ENCODE measurements at places on chromosomes 5 and 9.

DNA sequence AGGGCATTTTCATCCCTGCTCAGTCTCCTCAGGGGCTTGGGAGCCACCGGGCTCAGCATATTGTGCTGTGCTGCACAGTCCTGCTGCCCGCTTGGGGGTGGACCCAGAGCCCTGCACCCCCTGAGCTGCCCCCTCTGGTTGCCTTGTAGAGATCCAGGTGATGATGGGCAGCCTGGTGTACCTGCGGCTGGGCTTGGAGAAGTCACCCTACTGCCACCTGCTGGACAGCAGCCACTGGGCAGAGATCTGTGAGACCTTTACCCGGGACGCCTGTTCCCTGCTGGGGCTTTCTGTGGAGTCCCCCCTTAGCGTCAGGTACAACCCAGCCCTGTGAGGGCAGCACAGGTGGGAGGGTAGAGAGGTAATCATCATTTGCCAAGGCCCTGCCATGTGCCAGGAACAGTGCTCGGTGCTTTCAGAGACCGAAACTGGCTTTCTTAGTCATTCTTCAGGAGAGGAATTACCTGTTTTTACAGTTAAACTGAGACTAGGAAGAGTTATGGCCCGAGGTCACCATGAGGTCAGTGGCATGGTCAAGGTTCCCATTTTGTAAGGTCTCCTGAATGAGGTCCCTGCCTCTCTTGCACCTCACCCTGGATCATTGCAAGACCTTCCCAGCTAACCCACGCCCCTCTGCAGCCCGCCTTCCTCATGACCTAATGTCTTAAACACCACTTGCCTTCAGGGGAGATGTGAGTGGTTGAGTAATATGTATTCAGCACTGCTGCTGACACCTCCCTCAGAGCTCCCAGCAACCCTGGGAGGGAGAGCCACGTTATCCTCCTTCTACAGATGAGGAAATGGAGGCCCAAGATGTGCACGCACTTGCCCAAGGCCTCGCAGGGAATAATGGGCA is 7.5 kb downstream of the NHP2 start:
- DNase-seq, result peak; percentile 53

GRCh38 chr5:1669276-1670155 is 130.1 kb downstream of the MRPL36 start:
- no peak for DNase-seq

DNA sequence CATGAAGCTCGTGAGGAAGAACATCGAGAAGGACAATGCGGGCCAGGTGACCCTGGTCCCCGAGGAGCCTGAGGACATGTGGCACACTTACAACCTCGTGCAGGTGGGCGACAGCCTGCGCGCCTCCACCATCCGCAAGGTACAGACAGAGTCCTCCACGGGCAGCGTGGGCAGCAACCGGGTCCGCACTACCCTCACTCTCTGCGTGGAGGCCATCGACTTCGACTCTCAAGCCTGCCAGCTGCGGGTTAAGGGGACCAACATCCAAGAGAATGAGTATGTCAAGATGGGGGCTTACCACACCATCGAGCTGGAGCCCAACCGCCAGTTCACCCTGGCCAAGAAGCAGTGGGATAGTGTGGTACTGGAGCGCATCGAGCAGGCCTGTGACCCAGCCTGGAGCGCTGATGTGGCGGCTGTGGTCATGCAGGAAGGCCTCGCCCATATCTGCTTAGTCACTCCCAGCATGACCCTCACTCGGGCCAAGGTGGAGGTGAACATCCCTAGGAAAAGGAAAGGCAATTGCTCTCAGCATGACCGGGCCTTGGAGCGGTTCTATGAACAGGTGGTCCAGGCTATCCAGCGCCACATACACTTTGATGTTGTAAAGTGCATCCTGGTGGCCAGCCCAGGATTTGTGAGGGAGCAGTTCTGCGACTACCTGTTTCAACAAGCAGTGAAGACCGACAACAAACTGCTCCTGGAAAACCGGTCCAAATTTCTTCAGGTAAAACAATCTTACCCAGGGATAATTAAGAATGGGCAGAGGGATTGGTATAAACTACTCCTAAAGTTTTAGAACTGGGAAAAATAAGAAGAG is 12.9 kb downstream of the ITGA1 start:
- peak; percentile 87 for DNase-seq

- DNase-seq, result no peak
Measured at GRCh38 chr5:75199946-75200345, 36.7 kb downstream of the ANKRD31 start.

DNA sequence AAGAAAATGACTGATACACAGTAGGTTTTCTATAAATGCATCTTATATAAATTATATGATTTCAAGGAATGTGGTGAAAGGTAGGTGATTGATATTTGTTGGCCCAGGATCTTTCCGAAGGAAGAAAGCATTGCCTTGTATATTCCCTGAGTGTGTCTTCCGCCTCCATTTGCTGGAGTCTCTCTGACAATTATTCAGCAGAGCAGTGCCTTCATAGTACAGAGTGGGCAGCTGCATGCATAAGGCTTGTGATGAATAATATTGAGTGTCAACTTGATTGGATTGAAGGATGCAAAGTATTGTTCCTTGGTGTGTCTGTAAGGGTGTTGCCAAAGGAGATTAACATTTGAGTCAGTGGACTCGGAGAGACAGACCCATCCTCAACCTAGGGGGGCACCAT is 58.5 kb downstream of the CETN3 start:
- no peak for DNase-seq

GRCh38 chr9:99143655-99144054 is 38.7 kb downstream of the TGFBR1 start:
- no peak for DNase-seq

- DNase-seq, result no peak
Measured at GRCh38 chr9:134966270-134966669, 48.6 kb upstream of the FCN1 start.

DNA sequence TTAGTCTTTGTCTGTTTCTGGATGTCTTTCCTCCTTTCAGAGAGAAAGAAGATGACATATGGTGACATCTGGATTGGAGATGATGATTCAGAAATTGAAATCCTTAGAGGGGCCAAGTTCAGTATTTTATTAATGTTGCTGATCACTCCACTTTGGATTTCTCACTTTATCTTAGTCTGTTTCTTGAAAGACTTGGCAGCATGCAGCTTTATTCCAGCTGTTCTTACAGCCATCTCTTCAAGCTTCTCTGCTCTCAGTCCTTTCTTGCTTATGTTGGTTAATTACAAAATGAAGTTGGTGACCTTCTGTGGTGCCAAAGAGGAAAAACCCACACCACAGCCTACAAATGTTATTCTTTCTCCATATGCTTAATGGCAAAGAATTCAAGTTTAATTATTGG is 62.1 kb downstream of the SNCAIP start:
- no peak for DNase-seq

GRCh38 chr9:135887021-135887507 is 20.3 kb downstream of the CAMSAP1 start:
- peak; percentile 51 for DNase-seq

DNA sequence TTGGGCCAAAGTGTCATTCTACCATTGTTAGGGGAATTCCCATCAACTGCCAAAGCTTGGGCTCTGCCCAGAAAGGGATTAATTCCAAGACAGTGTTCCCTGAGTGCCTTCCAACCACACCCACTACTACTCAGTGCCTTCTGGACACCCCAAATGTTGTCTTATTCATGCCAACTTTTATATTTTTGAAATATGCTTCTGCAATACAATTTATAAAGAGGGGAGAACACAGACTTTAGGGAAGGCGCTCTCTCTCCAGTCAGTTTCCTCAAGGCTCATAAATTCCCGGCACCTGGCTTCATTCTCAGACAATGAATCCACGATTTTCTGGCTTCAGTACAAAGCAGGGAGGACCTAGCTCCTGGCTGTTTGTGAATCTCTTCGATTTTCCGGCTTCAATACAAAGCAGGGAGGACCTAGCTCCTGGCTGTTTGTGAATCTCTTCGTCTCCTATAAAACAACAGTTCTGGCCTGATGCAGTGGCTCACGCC is 120.1 kb upstream of the MYO10 start:
- peak; percentile 35 for DNase-seq

DNA sequence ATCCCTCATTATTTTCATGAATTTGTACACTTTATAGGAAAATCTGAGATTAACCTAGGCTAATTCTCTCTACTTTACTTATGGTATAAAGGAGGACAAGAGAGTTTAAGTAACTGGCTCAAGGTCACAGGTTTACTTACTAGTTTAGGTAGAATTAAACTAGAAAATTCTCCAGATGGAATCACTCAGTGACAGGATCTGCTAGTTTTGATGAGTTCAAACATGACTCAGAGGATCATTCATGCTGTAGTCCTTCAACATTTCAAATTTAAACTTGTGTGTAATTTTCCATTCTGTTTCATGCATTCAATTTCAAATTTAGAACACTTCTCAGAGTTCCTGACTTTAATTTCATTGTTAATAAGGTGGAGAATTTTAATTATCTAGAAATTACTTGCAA is 485.7 kb upstream of the TUSC1 start:
- peak; percentile 63 for DNase-seq

DNA sequence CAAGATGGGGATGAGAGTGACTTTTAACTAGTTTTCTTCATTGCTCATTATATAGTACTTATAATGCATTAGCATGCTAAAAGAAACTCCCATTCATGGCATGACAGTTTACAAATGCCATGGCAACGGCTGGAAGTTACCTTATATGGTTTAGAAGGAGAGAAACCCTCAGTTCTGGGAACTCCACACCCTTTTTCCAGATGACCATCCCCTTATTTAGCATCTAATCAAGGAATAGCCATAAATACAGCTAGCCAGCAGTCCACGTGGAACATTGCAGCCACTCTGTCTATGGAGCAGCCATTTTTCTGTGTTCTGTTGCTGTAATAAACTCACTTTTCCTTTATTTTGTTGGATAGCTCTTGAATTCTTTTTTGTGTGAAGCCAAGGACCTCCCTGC is 1137.8 kb downstream of the CDH18 start:
- no peak for DNase-seq

DNA sequence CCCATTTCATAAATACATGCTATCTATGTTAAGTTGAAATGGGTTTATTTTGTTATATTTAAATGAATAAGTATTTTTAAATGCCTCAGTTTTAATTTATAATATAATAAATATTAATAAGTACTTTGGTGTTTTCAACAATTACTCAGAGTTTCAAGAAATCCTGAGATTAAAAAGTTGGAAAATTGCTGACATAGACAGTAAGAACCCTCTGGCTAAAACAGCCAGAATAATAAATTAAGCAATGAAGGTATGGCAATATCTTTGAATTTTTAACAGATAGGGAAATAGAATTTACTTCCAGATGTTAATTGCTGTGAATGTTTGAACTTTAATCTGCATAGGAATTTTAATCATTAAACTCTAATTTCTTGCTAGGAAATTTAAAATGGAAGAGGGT is 83.6 kb downstream of the ZNF622 start:
- no peak for DNase-seq

GRCh38 chr5:80960531-80961375 is 590 bp downstream of the RASGRF2 start:
- peak; percentile 77 for DNase-seq

DNA sequence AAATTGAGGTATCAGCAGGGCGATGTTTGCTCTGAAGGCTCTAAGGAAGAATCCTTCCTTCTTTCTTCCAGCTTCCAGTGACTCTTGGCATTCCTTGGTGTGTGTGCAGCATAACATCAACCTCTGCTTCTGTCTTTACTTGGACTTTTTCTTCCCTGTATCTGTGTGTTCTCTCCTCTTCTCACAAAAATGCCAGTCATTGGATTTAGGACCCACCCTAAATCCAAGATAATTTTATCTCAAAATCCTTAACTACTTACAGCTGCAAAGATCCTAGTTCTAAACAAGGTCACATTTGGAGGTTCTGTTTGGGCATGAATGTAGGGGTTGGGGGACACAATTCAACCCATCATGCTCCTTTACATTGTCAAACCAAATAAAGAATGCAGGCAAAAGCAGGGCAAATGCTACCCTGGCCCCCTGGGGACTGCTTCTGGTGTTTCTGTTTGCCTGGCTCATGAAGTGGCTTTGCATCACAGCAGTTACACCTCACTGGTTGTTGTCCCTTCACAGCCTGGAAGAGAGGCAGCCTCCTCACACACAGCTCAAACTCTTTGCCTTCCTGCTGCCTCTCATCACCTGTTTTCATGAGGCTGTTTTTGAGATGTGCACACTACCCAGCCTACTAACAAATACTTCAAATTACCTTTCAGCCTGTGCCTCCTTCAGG is 64.8 kb upstream of the PLCXD3 start:
- no peak for DNase-seq

- no peak for DNase-seq
Measured at GRCh38 chr9:88270413-88270812, 117.8 kb upstream of the SPIN1 start.

GRCh38 chr5:10600626-10601245 is 36.9 kb downstream of the ANKRD33B start:
- no peak for DNase-seq

DNA sequence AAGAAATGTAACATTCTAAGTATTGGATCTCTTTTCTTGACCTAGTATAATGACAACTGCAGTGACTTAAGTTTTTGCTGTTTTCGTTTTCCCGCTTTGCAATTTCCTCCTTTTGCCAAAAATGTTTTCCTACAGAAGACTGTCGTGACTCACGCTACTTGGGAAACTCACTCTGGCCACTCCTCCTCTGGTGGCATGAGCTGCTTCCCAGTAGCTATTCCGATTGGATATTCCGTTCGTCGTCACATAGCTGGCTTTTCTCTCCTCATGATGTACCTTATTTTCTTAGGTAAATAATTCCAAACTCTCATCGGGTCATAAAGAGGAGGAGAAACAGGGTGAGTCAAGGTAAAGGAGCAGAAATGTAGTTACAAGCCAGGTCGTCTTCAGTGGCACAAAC is 64.9 kb downstream of the GOLPH3 start:
- DNase-seq, result no peak

- no peak for DNase-seq
Measured at GRCh38 chr5:10775646-10776045, 14.6 kb upstream of the DAP start.

- no peak for DNase-seq
Measured at GRCh38 chr9:112015736-112016135, 119.1 kb downstream of the UGCG start.

GRCh38 chr9:133684936-133685361 is 48.8 kb downstream of the DBH start:
- no peak for DNase-seq

GRCh38 chr9:120730654-120731514 is 16.6 kb upstream of the MEGF9 start:
- peak; percentile 76 for DNase-seq

DNA sequence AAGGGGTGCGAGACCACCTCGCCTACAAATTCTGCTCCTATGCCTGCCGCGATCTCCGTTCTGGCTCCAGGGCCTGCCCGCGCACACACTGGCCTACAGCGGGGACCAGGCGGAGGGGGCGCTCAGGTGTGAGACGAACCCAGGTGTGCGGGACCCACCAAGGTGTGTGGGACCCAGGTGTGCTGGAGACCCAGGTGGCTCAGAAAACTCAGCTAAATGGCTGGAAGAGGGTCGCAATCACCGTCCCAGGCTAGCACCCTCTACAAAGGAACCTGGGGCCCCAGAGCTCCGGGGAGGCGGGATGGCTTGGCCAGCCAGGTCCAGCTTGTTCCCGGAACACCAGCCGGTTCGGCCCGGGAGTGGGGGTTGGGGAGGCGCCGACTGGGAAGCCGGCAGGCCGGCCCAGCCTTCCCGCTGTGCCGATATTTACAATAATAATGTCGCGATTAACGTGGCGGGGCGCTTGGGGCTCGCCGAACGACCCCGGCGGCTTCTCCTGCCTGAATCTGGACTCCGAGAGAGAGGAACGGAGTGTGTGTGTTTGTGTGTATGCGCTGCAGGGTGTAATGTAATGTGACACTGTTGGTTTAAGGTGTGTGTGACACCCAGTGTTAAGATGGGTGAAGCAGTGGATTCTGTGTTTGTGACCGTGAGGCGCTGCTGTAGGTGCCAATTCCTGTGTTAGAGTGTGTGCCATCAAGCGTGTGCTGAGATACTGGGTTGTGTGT is 1.4 kb downstream of the PCDH1 start:
- DNase-seq, result peak; percentile 10
